ENCODE measurements at places on chromosomes 4 and X.

DNA sequence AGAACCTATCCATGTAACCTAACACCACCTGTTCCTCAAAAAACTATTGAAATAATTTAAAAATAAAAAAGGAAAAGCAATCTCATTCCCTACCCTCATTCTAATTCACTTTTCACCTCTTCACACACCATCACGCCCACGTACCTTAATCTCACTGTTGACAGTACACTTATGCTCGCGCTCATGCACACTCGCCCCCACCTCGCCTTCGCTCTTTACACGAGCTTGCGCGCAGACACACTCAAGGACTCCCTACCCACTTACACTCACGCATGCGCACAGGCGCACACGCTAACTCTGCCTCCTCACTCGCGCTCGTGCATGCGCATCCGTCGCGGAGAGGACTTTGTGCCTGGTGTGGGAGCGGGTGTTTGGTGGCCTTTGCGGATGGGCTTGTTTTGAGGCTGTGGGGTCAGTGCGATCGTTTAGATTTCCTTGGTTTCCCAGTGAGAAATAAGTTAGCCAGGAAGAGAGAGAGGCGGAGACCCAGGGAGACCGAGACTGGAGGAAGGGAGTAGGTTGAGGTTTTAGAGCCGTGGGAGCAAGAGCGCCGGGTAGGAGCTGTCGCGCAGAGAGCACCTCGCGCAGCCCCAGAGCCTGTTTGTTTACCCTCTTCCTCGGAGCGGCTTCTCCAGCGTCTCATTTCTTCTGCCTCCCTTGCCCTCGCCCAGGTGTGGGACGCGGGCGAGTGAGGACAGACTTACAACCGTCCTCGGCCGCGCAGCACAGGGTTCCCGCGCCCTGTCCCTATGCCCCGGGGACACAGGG, 8.1 kb upstream of the GSX2 start:
- DNase-seq = peak; percentile 54

- DNase-seq = no peak
These were observed 2.7 kb upstream of the TMSB4X start for GRCh38 chrX:12972243-12972642.

DNA sequence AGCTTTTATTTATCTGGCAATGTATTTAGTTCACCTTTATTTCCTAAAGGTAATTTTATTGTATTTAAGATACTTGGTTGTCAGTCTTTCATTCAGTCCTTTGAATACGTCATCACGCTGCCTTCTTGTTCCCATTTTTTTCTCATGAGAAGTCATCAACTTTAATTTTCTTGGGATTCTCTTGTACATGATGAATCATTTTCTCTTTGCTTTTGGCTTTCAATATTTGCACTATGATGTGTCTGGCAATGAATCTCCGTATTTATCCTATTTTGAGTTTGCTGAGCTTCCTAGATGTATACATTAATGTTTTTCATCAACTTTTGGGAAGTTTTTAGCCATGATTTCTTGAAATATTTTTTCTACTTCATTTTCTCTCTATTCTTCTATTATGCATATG, 28.4 kb downstream of the CLDN2 start:
- no peak for DNase-seq

GRCh38 chr4:107349266-107349665, 313.2 kb upstream of the DKK2 start:
- DNase-seq = no peak

GRCh38 chr4:1628892-1629698, 55.0 kb downstream of the FAM53A start:
- DNase-seq = peak; percentile 46

- no peak for DNase-seq
These were observed 1.1 kb downstream of the HSPA4L start for GRCh38 chr4:127783026-127783769.

DNA sequence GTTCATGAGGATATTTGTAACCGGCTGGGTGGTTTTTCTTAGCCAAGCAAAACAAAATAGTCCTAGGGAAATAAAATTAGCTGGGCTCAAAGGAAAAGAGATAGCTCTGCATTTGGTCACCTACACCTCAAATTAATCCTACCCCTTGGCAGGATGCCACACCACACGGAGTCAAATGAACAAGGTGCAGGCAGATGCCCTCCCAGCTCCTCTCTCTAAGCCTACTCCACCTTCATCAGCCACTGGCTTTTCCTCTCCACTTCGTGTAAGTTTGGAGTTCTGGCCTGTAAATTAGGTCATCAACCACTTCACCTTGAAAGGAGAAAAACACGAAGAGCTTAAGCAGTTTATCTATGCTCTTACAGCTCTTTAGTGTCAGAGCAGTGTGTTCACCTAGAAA, 1.4 kb downstream of the DDIT4L start:
- DNase-seq = no peak

DNA sequence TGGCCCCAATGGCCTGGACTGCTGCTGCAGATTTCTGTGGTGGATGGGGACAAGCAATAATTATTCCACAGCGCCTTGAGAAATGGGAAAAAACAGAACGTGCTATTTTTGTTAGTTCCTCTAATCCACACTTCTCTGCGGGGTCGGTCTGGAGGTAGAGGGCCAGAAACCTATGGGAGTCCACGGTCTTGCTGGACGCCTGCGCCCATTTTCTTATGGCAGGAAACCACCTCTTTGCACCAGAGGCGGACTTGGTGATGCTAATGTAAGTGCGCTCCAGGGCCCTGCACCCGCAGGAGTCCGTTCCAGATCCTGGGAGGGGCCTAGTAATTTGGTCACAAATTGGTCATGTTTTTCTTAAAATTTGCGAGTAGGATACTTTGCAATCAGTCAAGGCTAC, 25.9 kb upstream of the CLDN24 start:
- no peak for DNase-seq

DNA sequence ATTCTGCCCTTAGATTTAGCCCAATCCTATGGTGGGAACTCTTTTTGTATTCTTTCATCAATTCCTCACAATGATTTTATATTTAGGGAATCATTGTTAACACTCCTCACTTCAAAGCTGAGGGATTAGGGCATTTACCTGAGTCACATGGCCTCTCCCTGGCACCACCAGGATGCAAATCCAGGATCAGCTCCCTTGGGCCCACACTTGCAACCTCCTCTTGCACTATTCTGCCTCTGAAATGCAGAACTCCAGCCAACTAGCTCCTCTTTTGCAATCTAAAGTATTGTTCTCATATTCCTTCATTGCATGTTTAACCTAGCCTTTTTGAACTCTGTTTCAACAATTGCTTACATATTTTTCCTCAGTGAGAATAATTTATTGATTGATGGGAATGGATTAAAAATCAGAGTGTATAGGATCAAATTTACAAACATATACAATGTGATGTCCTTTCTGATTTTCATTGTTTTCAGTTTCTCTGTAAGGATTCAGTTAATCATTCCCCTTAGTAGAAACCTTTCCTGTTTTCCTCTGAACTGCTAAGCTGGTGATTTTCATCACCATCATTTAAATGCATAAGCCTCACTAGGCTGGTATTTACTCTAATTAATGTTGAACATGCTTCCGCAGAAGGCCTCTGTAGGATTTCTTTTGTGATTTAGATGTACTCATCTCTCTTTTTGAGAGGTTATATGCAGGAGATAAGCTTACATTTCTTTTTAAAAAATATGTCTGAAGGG, 3.3 kb upstream of the RELL1 start:
- DNase-seq = no peak

DNA sequence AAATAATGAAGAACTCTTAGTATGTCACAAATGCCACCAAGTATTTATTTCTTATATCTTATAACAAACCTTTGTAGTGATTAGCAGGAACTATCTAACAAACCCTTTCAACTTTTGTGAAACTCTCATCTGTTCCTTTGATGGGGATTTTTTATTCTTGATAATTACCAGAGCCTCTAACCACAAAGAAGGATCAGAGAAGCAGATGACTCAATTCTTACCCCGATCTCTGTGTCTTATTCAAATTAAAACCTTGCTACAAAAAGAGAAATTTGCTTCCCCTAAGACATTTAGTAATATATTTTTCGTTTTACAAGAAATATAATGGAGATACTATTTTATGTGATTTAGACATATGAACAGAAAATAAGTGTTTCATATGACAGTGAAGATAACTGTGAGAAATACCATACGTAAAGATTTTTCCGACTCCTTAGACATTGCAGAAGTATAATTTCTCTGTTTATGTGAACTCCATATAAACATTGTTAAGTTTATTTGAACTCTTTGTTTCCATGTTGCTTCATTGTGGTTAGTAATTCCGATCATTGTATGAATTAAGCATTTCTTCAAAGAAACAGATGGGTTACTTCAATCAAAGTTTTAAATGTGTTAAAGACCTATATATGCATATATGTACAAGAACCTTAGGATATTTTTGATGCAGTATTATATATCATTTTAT, 205.4 kb downstream of the CFAP299 start:
- no peak for DNase-seq

GRCh38 chr4:80259012-80259411, 7.5 kb upstream of the FGF5 start:
- no peak for DNase-seq

DNA sequence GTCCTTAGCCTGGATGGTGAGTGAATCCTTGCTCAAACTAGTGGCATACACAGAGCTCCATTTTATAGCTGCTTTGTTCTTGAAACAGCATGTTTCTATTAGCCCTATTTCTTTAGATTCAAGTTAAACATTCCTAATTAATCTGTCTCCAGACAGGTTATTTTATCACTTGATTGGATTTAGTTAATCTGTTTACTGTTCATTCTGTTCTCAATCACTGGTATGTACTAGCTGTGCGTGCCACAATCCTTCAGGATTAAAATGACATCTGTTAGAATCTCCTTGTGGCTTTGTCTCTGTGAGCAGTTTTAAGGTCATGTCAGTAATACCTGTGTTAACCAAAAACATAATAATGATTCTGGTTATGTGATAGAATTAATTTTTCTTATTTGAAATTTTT, 36.5 kb downstream of the PTPN13 start:
- DNase-seq = no peak

GRCh38 chr4:120971884-120972283, 49.4 kb upstream of the PRDM5 start:
- DNase-seq = no peak

GRCh38 chrX:7926914-7927258, 327 bp downstream of the PNPLA4 start:
- no peak for DNase-seq

- DNase-seq = no peak
These were observed 114.4 kb downstream of the GLRA3 start for GRCh38 chr4:174714393-174715211.

DNA sequence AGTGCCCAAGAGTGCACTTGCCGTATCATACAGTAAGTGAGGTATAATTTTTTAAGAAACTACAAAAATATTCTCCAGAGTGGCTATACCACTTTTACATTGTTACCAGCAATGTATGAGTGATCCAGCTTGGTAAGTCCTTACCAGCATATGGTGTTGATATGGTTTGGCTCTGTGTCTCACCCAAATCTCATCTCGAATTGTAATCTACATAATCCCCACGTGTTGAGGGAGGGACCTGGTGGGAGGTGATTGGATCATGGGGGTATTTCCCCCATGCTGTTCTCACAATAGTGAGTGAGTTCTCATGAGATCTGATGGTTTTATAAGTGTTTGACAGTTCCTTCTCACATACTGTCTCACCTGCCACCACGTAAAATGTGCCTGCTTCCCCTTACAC, 44.8 kb downstream of the RBMX start:
- no peak for DNase-seq

- no peak for DNase-seq
These were observed 1.4 kb upstream of the PTPN13 start for GRCh38 chr4:86592553-86593249.

DNA sequence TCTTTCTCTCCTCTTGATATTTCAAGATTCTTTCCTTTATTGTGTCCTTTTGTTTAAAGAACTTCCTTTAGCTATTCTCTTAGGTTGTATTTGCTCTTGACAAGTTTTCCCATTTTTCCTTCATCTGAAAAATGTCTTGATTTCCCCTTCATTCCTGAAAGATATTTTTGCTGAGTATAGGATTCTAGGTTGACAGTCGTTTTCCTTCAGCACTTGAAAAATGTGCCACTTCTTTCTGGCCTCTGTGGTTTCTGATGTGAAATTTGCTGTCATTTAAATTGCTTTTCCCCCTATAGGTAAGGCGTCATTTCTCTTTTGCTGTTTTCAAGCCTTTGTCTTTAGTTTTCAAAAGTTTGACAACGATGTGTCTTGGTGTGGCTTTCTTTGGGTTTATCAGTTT, 23.3 kb upstream of the LAMTOR3 start:
- DNase-seq = no peak

DNA sequence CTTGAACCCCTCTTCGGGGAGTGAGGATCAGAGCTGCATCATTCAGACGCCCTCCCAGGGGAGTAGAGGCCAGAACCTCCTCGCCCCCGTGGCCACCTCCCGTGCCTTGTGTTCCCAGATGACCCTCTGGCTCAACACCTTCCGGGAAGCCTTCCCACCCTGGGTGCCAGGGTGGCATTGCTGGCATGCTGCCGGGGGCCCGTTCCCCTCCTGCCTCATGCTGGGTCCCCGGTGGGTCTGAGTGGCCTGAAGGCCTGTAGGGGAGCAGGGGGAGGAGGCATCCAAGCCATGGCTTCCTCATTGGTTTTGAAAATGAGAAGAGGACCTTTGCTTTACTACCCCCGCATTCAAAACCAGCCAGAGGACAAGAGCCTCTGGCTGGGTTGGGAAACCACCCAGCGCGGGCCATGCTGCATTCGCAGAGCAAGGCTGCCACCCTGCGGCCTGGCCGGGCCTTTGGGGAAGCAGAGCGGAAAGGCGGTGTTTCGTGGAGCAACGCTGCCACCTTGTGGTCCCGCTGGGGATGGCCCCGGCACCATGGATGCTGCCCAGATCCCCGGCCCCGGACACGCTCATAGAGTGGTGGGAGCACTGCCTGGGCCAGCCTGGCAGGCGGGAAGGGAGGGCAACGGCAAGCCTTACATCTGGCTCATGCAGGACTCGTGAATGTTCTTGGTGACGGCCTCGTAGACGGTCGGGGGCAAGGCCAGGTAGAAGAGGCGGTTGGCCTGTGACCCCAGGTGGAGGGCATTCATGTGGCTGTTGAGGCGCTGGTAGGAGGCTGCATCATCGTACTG, 11.9 kb downstream of the G6PD start:
- peak; percentile 58 for DNase-seq

- no peak for DNase-seq
These were observed 1.7 kb downstream of the FBXL5 start for GRCh38 chr4:15653420-15653819.

DNA sequence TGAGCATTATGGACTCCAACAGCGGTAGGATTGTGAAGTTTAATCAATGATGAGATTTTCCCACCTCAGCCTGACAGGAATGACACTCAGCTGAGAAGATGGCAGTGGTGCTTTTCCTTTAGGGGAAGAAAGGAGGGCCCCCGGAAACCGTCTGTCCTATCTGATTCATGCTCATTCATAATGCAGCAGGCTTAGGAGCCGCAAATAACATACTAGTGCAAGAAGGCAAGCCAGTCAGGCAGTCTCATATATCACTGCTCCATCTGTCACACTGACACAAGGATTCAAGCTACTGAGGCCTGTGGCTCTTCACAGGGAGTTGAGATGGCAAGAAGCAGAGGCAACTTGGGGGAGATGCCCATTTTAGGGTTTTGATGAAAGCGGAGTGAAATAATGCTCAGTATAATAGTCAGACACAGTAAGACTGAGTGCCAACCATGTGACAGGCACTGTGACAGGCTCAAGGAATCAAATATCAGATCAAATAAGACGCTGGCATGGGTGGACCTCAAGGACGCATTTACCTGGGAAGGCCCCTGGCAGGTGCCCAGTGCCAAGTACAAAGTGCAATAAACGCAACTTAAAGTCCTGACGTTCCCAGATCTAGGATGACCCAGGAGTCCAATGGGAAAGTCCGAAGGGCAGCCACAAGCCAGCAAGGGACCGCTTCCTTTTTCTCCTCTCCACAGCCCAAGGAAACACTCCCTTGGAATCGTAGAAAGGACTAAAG, 63.4 kb downstream of the FHDC1 start:
- no peak for DNase-seq

Data from stimulated activated CD8-positive, alpha-beta memory T cell treated with anti-CD3 and anti-CD28 coated beads, Interleukin-15, amount 100 ng/mL, for 24 hours (primary cell).